ENCODE measurements at places on chromosomes 2 and 18. TPM values are rescaled to one million over a fixed set of nuclear protein-coding genes. Genes with fewer than 3 reads are reported as not detected.
A peak's percentile ranks its signal among the peaks of the same experiment; 100 is the strongest.

DNA sequence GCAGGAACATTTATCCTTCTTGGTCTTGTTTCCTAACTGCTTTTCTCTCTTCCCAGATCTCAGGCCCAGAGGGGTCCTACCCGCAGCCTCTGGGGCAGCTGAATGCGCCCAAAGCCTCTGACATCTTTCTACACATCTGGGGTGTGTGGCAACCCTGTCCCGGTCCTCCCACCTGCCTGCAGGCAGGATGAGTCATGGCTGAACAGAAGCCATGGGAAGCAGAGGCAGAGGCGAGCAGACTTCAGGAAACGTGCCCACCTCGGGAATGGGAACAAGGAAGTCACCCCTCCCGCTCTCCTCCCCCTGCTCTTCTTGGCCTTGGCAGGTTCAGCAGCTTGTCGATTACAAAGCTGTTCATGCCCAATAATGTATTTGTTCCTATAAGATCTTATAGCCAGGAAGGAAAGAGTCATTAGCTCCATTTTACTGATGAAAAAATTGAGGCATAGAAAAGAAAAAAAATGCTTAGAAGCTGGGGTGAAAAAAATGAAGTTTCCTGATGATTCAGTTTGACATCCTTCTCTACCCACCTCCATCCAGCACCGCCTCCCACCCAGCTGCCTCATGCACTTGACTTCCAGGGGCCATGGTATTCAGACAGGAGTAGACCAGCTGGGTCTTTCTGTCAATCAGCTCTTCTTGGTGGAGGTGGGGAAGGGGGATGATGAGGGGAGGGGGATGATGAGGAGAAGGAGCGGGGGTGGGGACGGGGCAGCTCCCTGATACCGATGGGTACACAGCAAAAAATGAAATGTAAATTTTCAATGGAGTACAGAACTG lies 10.4 kb upstream of the KCNF1 start:
- H3K27ac ChIP-seq: no peak overlapping the region
- no peaks in the 10 kb centered on the region for H3K27me3 ChIP-seq

GRCh38 chr2:168851674-168852320 lies 38.4 kb downstream of the SPC25 start:
- H3K27me3 ChIP-seq: no peaks in the 10 kb centered on the region
- H3K4me1 ChIP-seq: no peaks in the 10 kb centered on the region
- H3K4me3 ChIP-seq: no peak overlapping the region
- DNase-seq: peak; percentile 36
- peaks cover 15% of the 10 kb centered on the region for H3K36me3 ChIP-seq
- no peak overlapping the region for H3K27ac ChIP-seq

- H3K4me3 ChIP-seq: no peak overlapping the region
- no peaks in the 10 kb centered on the region for H3K36me3 ChIP-seq
- DNase-seq: no peak
- no peaks in the 10 kb centered on the region for H3K4me1 ChIP-seq
- no peaks in the 10 kb centered on the region for H3K27me3 ChIP-seq
Observed at GRCh38 chr18:39788383-39788782, 2166.7 kb upstream of the PIK3C3 start.

DNA sequence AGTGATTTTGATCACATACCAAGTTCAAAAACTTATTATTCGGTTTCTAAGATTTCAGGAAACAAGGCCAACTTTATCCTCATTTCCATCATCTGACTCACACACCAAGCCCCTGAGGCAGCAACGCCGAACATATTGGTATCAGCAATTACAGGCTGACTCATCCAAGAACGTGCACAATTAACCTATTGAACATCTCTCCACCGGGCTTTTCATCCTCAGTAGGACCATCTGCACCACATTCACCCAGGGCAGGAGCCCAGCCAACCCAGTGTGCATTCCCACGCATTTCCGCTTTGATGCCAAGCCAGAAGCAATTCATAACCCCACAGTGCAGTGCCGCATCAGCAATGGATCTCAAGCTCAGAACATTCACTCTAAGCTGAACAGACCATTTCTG lies 52.9 kb downstream of the SCG2 start:
- no peak for DNase-seq
- no peak overlapping the region for H3K27ac ChIP-seq
- H3K36me3 ChIP-seq: no peaks in the 10 kb centered on the region

DSC3 gene
- not detected for total RNA-seq

Data from stomach (tissue), 19 donors.